Fibroblast of skin of right biceps (primary cell): ENCODE measurements at places on chromosomes 16 and 17.

DNA sequence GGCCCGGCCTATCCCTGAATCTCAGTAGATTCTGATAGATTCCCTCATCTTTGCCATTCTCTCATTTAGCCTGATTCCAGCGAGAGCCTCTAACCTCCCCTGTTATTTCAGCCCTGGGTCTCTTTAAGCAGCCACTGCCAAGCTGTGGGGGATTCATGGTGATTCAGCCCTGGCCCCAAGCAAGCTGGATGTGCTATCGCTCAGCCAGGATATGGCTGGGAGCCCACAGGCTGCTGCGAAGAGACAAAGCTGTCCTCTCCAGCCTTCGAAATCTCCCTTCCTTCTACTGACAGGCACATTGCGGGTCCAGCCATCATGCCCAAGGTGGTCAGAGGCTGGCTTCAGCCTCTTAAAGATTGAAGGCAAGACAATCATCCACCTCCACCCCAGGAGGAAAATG, 394.1 kb downstream of the SOX9 start:
- peak; percentile 73 for DNase-seq

DNA sequence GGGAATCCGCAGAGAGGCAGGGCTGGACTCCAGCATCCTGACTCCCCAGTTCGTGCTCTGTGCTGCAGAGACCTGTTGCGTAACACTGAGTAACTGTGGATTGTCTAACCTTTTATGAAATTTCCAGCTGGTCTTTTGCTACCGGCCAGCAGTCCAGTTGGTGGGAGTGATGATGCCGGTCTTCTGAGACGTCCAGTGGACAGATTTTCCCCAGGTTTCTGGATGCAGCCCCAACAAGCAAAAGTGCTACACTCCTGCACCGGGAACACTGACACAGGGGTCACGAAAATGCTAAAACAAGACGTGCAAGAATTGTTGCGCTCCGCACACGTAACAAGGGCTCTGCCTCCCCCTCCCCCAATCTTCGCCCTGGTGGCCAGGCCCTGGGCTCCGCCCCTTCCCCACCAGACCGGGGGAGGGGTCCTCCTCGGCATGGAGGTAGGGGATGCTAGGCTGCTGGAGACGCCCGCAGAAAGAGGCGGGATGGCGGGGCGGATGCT, 701 bp upstream of the MRC2 start:
- peak; percentile 79 for DNase-seq

DNA sequence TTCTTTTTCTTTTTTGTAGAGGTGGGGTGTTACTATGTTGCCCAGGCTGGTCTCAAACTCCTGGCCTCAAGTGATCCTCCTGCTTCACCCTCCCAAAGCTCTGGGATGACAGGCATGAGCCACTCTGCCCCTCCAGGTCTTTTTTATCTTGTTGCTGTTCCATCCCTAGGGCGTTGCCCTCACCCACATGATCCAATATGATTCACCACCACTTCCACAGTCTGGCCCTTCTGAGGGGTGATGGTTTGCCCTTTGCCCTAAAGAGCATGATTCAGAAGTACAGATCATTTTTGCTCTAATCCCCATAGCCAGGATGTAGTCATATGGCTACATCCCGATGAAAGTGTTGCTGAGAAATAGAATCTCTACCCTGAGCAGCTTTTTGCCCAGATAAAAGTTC, 18.8 kb downstream of the STX4 start:
- peak; percentile 93 for DNase-seq

GRCh38 chr17:2883544-2884213, 87.4 kb downstream of the RAP1GAP2 start:
- peak; percentile 29 for DNase-seq

GRCh38 chr17:37752482-37752881, 7.6 kb upstream of the HNF1B start:
- DNase-seq, result peak; percentile 53

DNA sequence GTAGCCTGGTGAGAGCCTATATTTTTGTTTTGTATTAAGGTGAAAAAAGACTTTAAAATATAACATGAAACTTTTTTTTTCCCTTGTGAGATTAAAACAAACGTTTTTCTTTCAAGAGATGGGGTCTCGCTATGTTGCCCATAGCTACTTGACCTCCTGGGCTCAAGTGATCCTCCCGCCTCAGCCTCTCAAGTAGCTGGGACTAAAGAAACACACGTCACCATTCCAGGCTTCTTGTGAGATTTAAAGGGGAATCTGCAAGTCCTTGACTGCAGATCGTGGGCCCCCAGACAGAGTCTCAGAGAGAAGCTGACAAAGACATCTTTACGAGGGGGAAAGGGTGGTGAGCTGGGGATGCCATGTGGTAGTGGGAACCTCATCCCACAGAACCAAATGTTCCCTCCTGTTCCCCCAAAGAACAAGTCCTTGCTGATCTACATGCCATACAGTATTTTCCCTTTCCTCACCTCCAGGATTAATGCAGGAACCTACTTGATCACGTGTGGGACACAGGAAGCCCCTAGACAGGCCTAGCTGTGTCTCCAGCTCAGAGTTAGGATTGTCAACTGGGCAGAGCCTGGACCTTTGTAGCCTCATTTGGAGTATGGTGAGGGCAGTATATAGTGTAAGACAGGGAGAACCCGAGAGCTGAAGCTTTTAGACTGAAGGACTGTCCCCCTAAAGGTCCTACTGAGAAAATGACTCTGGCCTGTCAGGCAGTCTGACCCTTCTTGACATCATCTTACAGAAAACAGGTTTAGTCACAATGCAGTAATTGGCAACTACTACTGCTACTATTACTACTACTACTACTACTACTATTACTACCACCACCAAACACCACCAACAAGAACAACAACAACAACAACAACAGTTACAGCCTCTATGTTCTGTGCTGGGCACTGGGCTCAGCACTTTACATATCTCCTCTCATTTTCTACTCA, 4.1 kb downstream of the MAP3K14 start:
- no peak for DNase-seq

- no peak for DNase-seq
These were observed 103.7 kb upstream of the ASIC2 start for GRCh38 chr17:33396818-33397217.

DNA sequence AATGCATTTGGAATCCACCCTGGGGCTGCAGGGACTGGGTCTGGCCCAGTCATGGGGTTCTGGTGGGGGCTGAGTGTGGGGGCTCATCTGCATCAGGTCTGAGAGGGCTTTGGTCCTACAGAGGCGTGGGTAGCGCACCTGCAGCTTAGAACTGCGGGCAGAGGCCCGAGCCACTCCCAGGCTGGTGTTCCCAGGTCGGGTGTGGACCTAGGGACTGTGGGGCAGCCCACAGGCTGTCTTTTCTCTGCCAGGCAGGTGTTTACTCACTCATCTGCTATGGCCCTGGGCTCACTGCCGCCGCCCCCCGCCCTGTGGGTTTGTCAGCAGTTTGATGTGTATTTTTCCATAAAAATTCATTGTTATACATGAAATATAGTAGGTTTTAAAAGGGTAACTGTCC, 27.0 kb upstream of the DOC2B start:
- DNase-seq, result no peak

DNA sequence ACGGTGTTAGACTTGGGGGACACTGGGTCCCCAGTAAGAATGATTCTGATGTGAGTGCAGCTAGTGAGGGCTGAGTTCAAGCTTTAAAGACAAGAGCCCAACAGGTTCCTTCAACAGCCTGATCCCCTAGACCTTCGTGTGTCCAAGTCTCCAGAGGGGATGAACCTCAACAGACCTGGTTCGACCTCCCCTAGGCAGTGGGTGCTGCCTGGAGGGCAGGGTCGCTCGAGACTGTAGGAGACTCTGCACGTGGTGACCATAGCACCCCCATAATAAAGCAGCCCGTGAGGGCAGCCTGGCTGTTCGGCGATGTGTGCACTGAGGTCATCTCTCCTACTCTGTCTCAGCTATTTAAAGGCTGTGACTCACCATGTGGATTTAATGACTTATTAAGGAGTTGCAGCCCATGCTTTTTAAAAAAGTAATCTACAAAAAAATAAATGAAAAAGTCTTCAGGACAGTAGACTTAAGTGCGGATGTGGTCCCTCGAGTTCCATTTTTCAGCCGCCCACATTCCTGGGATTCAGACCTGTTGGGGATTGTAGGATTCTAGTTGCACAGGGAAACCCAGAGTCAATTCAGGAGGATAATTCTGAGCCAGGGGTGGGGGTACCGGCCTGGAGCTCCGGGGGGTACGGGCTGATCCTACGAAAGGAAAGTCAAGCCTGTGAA, 23.4 kb upstream of the METRNL start:
- peak; percentile 86 for DNase-seq

GRCh38 chr16:50596762-50597450, 48.7 kb downstream of the NKD1 start:
- DNase-seq, result no peak

DNA sequence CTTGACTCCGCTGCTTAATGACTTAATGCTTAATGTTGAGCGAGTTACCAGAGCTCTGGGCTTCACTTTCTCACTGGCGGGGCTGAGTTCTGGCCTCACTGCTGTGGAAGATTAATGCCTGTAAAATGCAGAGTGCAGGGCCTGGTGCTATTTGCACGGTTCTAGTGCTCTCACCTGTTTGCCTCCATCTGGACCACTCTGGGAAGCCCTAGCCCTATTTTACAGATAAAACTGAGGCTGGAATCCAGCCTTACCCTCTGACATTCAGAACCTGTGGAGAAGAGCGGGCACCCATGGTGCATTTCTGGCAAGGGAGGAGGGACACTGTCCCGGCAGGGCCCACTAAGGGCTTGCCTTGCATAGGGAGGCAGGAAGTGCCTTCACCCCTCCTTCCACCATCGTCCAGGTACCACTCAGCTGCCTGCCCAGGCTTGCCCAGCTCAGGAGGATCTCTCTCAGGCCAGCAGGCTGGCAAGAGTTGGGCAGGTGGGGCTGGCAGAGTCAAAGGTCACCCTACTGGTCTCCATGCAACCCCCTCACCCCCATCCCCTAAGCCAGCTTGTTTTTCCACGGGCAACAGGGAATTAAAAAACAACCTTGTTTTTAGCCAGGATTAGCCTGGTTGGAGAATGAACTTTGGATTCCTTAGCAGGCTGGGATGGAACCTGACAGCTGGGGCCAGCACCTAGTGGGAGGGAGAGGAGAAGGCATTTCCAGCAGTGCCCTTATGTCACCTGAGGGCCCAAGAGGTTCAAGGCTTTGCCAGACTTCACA, 4.1 kb upstream of the UBALD1 start:
- DNase-seq, result no peak

- no peak for DNase-seq
These were observed 6.2 kb downstream of the RPS6KB1 start for GRCh38 chr17:59899099-59899498.

DNA sequence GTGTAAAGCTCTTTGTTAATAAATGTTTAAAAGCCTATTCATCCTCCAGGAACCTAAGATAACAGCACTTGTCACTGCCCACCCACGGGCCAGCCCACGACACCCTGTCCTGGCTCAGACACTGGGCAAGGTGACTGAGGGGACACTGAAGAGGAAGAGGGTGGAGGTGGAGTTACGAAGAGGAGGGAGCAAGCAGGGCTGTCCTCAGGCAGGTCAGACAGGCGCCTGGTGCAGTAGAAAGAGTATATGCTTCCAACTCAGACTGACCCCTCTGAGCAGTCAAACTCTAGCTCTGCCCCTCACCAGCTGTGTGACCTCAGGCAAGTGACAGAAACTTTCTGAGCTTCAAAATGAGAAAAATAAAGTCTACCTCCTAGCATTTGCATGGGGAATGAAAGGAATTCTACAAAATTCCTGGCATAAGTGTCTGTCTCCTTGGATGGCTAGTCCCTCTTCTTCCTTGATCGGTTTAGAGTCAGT, 22.8 kb downstream of the TEX2 start:
- DNase-seq, result peak; percentile 13

DNA sequence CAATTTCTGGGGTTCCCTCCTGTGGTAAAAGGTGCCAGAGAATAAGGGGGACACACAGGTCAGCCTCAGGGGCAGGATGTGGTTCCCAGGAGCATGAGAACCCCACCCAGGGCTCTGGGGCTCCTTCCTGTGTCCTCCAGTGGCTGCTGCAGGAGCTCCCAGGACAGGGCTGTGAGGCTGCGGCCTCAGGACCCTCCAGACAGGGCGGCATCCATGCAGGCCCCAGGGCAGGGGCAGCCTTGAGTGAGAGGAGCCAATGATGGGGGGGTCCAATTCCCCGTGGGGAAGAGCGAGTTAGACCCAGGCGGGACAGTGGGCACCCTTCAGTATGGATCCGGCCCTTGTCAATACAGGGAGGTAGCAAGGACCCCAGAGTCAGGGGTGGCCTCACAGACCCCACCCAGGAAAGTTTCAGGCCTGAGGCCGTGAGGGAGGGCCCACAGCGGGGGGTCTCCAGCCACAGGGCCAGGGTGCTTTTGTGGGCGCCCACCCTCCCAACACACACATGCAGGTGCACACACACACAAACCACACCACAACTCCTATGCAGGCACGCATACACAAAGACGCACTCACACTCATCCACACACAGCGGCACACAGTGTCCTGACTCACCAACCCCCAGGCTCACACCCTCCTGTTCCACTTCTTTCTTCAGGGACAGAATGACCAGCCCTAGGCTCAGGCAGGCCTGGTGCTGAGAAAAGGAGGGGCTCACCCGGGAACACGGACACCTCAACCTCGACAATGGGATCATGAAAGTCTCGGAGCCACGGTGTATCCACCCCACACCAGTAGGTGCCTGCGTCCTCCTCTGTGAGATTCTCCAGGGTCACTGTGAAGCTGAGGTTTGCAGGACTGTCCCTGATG, 1.8 kb downstream of the CD300C start:
- DNase-seq, result no peak

- DNase-seq, result no peak
These were observed 10.0 kb downstream of the STX4 start for GRCh38 chr16:31043352-31043751.

GRCh38 chr16:71645450-71645849, 19.5 kb downstream of the MARVELD3 start:
- peak; percentile 33 for DNase-seq

DNA sequence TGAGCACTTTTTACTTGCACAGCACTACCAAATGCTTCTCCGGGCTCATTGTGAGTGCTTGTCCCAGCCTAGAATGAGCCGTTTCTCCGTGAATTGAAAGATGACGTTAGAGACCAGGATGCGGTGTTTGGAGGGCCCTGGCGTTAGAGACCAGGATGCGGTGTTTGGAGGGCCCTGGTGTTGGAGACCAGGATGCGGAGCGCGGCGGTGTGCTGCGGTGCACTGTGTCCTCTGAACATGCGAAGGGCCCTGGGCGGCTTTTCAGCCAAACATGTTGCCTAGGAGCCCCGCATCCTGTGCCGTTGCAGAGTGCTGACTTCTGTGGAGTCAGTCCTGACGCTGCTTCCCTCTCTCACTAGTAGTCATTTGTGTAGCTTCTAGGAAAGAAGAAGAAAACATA, 42.7 kb downstream of the BANP start:
- DNase-seq, result no peak

GRCh38 chr16:14087590-14088154, 16.6 kb downstream of the MRTFB start:
- DNase-seq, result peak; percentile 14
